ENCODE measurements at places on chromosomes 11 and 22.

DNA sequence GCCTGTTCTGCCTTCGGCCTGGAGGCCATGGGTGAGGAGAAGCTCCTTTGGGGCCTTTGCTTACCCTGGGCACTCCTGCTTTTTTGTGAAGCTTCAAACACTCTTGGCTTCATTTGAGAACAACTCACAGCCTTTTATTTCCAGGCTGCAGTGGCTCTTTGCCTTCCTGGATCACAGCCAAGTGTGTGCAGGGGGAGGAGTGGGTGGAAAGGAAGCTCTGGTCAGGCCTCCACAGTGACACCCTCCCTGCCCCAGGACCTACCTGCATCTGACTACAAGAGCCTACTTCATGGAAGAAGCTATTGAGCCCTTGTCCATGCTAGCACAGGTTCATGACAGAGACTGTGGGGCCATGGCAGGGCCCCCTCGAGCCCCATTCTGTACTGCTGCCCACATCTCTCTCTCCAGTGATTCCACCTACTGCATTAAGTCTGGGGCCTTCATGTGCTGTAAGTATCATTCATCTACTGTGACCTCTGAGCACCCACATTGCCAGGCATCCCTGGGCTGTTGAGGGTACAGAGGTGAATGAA lies 52.3 kb downstream of the GAB4 start:
- DNase-seq, result no peak

DNA sequence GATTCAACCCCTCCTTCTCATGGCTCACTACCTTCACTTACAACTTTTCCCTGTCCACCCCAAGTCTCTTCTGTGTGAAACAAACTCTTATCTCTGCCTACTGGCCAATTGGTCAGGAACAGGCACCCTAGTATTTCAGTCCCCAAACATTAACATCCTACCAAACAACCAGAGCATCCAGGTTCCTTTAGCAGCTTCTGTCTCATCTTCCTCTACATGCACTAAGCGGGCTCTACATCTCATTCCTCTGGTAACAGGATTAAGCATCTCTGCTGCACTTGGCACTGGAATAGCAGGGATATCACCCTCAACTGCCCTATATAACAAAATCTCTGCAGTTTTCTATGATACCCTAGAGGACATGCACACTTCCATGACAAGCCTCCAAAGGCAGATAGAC lies 116.2 kb downstream of the JRKL start:
- no peak for DNase-seq

- no peak for DNase-seq
Observed at GRCh38 chr11:126824035-126824607, 176.4 kb downstream of the KIRREL3 start.

DNA sequence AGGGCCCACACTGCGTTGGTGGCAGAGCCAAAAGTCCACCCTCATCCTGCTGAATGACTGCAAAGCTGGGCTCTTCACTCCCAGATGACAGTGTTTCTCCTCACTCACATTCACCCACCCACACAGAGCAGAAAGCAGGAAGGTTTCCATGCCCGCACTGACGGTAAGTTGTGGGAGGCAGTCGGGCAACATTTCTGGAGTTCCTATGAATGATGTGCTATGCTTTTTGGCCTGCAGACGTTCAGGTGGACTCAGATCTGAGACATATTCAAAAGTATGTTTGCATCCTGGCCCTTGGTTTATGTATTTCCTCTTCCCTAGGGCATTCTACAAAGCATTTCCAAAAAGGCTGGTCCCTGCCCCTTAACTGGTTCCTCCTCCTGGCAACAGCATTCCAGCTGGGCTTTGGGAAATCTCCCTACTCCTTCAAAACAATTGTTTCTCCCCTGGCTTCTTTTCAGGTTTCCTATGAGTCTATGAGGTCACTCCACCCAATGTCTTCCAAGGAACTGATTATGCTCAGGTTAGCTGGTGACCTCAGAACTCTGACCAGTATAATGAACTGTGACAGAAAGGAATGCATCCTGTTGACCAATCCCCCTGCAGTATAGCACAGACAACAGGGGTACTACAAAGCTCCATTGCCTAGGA lies 36.4 kb downstream of the PACSIN2 start:
- no peak for DNase-seq
